ENCODE measurements at places on chromosomes 13 and 19.

GRCh38 chr19:15776264-15776663, 11.2 kb upstream of the OR10H5 start:
- DNase-seq, result no peak

GRCh38 chr19:808423-808775, 11.1 kb downstream of the PTBP1 start:
- DNase-seq, result no peak

DNA sequence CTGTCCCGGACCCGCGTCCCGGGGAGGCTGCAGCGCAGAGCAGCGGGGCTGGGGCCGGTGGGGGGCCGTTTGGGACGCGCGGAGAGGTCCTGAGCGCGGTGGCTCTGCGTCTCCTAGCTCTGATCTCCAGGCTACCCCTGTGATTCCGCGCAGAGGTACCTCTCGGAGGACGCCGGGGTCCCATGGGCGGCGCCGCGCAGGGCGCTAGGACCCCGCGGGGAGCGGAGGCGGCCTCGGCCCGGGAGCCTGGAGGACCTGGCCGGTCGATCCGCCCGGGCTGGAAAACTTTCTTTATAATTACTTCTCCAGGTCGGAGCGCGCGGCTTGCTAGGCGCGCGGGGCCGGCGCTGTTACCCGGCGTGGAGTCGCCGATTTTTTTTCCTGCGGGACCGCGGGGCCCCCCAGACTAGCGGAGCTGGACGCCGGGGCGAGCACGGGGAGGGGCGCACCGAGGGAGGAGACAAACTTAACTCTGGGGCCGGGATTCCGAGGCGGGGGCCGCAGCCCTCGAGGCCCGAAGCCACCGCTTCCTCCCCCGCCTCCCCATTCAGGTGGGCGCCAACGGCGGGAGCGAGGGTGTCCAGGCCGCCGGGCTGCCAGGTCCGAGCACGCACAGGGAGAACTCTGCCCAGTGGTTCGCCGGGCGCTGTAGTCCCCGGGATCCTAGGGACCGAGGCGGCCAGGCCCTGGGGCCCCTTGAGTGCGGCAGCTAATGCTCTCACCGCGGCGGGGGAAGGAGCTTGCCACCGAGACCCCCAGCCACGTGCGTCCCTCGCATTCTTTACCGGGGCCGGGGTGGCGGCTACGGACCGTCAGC, 848 bp upstream of the CEBPA start:
- DNase-seq, result no peak

DNA sequence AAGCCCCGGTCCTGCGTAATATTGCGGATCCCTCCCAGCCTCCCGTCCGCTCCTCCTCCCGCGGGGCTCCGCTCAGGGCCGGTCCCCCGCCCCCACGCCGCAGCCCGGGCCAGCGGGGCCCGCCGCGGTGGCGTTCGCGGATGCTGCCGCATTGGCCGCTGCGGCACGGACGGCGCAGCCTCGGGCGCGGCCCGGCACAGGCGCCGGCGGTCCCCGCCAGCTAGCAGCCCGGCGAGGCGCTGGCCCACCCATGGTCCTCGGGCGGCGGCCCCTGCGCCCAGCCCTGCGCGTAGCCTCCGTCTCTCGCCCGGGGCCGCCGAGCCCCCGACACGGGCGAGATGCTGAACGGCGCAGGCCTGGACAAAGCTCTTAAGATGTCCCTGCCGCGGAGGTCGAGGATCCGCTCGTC, at the start of gene ATP8A2:
Gene ATP8A2, plus strand, starts transcription at position 100 of the 409 bp plus-strand sequence. Its CDS starts 239 bp downstream, at position 339.
- no peak for DNase-seq

DNA sequence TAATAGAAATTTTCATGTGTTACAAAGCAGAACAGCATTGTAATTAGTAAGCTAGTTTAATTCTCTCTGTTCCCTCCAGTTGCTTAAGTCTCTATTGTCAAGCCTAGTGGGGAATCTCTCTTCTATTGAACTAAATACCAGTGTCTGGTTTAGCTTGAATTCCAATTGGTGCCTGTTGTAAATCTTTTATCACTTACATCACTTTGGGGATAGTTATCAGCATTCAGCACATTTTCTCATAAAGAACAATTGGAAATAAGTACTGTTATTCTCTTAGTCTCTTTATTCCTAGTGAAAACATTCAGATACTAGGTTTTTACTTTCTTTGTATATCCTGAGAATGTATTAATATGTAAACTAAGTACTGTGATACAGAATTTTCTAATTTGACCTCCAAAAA, 25.2 kb downstream of the IPO5 start:
- no peak for DNase-seq

GRCh38 chr19:4831304-4831978, at the start of gene TICAM1:
TSS of gene TICAM1 (minus strand) at chr19:4831712. CDS start at chr19:4818377, 13,335 bp downstream.
- DNase-seq, result peak; percentile 52

- DNase-seq, result no peak
These were observed 1193.5 kb downstream of the PCDH9 start for GRCh38 chr13:66036636-66037035.

- no peak for DNase-seq
These were observed 249.1 kb downstream of the GPC5 start for GRCh38 chr13:91647361-91647990.

DNA sequence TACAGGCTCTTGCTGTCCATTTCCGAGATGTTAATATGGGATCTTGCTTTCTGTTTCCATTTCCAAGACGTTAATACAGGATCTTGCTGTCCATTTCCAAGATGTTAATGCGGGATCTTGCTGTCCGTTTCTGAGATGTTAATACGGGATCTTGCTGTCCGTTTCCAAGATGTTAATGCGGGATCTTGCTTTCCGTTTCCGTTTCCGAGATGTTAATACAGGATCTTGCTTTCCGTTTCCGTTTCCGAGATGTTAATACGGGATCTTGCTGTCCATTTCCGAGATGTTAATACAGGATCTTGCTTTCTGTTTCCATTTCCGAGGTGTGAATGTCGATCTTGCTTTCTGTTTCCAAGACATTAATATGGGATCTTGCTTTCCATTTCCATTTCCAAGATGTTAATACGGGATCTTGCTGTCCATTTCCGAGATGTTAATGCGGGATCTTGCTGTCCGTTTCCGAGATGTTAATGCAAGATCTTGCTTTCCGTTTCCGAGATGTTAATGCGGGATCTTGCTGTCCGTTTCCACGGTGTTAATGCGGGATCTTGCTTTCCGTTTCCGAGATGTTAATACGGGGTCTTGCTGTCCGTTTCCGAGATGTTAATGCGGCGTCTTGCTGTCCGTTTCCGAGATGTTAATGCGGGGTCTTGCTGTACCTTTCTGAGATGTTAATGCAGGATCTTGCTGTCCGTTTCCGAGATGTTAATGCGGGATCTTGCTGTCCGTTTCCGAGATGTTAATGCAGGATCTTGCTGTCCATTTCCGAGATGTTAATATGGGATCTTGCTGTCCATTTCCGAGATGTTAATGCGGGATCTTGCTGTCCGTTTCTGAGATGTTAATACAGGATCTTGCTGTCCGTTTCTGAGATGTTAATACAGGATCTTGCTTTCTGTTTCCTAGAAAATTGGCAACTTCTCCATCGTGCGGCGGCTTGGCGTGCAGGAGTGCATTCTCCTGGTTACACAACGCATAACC, 38.3 kb downstream of the PEX11G start:
- no peak for DNase-seq

GRCh38 chr19:46714444-46715106, 2.3 kb downstream of the PRKD2 start:
- DNase-seq, result no peak
